ENCODE measurements at places on chromosomes 11 and 22.

DNA sequence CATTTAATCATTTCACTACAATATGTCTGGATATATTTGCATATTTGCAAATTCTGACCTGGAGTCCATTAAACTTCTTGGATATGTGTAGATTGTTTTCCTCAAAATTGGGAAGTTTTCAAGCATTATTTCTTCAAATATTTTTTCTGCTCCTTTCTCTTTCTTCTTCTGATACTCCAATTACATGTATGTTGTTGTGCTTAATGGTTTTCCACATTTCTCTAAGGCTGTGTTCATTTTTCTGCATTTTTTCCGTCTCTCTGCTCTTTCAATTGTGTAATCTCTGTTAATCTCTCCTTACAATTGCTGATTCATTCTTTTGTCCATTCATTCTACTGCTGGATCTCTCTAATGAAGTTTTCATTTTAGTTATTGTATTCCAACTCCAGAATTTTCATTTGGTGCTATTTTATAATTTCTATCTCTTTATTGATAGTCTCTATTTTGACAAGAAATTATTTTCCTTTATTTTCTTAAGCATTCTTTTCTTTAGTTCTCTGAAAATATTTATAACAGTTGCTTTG lies 30.3 kb upstream of the EMID1 start:
- DNase-seq, result no peak

DNA sequence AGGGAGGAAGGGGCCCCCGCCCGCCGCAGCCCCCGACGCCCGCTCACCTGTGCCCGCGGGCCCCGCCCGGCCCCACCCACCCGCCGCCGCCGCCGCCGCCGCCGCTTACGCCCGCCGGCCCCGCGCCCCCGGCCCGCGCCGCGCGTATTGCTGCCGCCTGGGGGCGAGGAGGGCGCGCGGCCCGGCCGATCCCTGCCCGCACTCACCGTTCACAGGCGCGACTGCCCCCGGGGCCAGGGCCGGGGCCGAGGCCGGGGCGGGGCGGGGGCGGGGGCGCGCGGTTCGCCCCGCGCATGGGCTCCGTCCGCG lies 212 bp downstream of the HRAS start:
- DNase-seq, result no peak

DNA sequence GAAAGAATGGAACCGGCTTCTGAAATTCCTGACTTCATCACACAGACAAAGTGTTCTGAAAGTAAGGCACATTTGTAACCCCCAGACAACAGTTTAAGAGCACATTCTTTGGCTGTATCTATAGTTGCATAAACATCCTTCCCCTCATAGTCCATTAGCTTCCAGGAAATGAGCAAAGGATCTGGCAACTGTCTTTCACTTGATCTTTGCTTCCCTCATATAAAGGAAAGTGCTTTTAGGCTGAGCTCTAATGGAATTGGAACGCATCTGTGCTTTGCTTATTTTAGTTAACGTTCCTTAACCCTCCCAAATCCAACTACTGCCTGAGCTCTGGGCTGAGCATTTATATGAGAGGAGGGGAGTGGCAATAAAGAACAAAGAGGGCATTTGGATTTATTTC lies 76.9 kb upstream of the API5 start:
- no peak for DNase-seq

DNA sequence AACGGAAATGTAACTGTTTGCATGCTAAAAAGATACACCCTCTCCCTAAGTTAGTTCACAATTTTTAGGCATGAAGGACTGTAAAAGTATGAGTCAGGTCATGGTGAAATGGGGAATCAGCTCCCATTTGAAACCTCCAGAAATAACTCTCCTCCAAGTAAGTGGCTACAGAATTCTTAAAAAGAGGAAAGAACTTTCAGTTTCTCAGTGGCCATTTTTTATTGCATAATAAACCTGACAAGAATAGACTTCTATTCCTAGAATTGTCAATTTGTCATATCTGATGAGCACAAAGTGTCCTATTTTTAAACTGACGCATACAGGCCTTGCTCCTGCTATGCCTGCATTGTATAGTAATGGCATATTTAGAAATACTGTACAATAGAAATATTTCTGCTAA lies 612.2 kb downstream of the CNTN5 start:
- no peak for DNase-seq

- no peak for DNase-seq
These were observed 268.3 kb downstream of the MN1 start for GRCh38 chr22:27533105-27533745.

GRCh38 chr11:6988506-6988905 lies 31.6 kb downstream of the ZNF214 start:
- no peak for DNase-seq

DNA sequence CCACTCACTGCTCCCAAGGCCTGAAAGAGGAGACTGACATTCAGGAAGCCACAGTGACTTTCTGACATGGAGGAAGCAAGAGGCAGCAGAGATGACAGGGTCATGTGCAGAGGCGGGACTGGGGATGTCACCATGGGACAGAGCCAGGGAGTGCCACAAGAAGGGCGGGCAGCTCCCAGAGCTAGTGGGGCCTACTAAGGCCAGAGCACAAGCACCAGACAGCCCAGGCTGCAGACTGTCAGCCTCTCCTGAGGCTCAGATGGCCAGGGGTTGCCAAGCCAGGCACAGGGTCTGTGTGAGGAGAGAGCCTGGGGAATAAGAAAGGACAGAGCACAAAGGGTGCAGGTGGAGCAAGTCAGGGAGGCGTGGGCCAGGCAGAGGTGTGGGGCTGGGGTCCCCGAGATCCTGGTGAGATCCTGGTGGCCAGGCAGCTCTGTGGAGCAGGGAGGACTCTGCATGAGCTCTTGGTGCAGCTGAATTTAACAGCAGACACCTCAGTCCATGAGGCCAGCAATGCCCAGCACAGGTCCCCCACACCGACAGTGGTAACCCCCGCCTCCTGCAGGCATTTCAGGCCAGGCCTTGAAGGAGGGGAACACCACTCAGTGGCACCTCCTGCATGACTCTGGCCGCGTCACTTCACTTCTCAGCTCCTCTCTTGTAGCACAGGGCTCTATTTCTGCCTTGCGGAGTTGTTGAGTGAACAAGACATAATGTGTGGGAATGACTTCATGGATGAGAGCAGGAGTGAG lies 52.3 kb downstream of the SGSM3 start:
- DNase-seq, result no peak

- no peak for DNase-seq
These were observed 8.7 kb downstream of the PRDM11 start for GRCh38 chr11:45155058-45155551.

DNA sequence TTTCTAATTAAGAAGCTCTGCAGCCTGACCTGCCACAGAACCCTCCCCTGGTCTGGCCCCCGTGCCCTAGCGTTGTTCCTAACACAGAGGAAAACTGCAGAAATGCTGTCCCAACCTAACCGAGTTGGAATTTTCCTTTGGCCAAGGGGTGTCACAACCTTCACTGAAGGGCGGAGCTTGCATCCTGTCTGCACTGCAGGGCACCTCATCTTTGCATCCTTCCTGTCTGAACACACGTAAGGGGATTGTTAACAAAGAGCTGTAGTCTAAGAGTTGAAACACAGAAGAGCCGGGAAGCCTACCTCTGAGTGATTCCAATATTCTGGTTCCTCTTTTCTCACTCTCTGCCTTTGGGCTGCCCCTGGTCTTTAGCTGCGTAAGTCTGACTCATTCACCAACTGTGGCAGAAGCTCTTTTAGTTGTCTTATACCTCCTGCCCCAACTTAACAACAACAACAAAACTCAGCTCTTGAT lies 1.6 kb downstream of the DIXDC1 start:
- peak; percentile 56 for DNase-seq

- no peak for DNase-seq
These were observed 38.3 kb upstream of the IGSF9B start for GRCh38 chr11:133995066-133995465.

- DNase-seq, result no peak
These were observed 420.7 kb downstream of the MN1 start for GRCh38 chr22:27380855-27381254.

DNA sequence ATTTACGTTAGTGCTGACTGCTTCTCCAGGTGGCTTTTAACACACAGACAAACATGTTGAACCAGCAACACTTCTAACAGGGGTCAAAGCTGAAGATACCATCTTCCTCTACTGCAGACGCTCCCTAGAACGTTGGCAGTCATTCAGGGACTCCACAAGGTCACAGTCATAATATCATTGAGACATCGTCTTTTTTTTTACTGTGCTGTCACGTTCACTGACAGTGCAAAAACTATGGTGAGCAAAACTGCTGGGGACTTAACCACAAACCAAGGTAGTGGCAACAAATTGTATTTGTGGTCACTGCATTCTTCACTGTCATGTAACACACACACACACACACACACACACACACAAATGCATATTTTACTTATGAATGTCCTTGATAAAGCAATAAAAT lies 244.9 kb downstream of the CASP12 start:
- DNase-seq, result no peak

- no peak for DNase-seq
These were observed 36.3 kb downstream of the CSNK2A3 start for GRCh38 chr11:11316651-11317230.

GRCh38 chr11:62506413-62507124 lies 40.0 kb downstream of the AHNAK start:
- DNase-seq, result no peak

DNA sequence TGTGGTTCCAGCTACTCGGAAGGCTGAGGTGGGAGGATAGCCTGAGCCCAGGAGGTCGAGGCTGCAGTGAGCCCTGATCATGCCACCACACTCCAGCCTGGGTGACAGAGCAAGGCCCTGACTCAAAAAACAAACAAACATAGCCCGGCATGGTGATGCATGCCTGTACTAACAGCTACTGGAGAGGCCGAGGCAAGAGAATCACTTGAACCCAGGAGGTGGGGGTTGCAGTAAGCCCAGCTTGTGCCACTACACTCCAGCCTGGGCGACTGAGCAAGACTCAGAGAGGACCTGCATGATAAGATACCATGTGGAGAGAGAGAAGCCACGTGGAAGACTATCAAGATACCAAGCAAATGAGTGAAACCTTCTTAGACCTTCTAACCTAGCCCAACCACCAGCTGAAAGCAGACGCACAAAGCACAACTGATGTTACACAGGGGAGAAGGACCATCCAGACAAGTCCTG lies 36.1 kb downstream of the AMBRA1 start:
- no peak for DNase-seq

- no peak for DNase-seq
These were observed 71.5 kb upstream of the USP47 start for GRCh38 chr11:11770296-11770695.

DNA sequence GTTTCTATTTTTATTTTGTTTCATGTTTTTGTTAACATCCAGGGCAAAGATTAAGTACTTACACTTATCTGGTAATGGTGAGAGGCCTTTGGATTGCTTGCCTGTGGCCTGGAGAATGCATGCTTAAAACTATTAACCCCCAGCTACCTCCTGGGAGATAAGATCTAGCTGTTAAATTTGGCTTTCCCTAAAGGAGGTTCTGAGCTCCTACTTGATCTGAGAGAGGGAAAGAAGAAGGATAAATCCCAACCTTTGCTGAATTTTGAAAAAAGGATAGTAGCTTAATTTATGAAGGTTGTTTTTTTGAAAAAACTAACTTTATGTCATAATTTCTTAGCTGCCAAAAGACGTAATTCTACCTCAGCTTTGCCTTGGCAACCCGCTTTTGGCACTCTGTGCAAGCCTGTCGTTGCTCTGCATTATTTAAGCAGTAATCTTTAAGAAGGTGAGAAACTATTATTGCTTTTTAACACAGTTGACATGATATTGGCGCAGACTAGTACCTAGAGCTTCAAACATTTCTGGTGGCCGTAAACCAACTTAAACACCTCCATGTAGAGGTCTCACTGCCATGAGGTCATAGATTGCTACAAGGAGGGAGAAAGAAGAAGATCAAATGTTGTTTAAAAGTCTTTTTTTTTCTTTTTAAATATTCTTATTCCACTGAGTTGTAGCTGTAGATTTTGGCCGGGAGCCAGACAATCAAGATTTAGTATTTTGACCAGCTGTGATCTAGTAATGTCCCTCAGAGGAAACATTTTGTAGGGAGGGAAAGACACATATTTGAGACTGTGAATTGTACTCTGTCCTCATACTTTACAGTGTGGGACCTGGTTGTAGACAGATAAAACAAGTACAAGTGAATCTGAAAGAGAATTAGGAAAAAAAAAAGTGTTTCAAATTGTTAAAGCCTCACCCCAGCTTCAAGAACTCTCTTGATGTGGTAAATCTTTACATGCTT lies 74.4 kb downstream of the WNT11 start:
- no peak for DNase-seq

DNA sequence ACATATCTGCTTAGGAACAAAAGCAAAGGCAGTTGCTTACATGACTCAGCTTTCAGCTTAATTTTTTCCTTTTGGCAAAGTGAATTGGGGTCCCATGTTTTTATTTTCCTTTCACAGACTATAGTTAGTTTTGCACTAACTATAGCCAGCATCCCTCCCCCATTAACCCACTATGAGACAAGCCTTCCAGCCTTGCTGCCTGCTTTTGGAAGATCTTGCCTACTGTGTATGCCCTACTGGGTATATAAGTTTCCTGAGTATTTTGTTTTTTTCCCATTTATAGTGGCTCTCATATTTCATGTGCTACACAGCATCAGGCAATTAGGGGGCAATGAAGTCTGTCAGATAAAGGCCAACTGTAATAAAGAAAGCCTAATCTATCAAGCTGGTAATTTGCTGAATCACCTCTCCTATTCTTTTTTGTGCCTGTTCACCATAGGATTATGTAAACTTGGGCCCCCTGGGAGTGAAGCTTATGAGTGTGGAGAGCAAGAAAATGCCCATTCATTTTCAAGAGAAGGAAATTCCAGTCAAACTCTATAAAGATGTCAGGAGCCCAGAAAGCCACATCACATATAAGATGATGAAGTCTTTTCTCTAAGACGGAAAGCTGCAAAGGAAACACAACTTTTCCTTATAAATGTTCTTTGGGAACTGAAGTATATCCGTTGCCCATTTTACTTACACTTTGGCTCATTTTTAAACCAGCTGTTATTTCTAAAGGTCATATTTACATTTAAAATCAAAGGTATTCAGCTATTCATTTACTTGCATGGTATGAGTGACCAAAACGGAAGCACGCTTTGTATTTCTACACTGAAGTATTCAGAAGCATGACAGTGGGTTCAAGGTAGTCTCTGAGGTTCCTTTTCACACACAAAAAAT lies 64.0 kb downstream of the CCDC83 start:
- DNase-seq, result no peak

- no peak for DNase-seq
These were observed 386.2 kb downstream of the NTM start for GRCh38 chr11:131756479-131757110.

DNA sequence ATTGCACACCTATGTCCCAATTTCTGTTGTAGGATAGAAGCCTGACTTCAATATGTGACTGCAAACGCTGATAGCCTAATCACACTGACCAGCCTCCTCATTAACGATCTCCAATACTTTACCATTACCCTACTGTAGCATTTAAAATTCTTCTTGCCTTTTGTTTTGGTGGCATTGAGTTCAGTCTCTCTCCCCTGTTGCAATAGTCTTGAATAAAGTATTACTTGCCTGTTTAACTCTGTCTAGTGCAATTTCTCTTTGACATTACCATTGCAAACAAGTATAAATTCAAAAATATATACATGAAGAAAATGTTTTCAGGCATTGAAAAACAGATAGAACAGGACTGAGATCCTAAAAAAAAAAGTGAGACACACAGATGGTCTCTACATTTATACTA lies 649.1 kb upstream of the B3GAT1 start:
- no peak for DNase-seq
